ENCODE measurements at places on chromosomes 7 and 10.
A peak's percentile ranks its signal among the peaks of the same experiment; 100 is the strongest.

- no peak for DNase-seq
Measured at GRCh38 chr10:51800725-51801424, 101.5 kb upstream of the CSTF2T start.

DNA sequence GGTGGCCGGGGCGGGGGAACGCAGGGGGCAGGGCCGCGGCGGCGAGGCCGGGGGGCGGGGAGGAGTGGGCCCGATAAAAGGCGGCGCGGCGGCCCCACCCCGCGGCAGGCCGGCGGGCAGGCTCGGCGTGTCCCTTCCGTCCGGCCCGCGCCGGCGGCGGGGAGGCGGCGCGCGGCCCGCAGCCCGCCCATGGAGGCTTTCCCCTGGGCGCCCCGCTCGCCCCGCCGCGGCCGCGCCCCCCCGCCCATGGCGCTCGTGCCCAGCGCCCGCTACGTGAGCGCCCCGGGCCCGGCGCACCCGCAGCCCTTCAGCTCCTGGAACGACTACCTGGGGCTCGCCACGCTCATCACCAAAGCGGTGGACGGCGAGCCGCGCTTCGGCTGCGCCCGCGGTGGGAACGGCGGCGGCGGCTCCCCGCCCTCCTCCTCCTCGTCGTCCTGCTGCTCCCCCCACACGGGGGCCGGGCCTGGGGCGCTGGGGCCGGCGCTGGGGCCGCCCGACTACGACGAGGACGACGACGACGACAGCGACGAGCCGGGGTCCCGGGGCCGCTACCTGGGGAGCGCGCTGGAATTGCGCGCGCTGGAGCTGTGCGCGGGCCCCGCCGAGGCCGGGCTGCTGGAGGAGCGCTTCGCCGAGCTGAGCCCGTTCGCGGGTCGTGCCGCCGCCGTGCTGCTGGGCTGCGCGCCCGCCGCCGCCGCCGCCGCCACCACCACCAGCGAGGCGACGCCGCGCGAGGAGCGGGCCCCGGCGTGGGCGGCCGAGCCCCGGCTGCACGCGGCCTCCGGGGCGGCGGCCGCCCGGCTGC lies at the start of gene NANOS1:
NANOS1 (plus strand) TSS at position 102 of the 808 bp plus-strand sequence; CDS start at position 190, 88 bp downstream.
- DNase-seq: no peak

- no peak for DNase-seq
Measured at GRCh38 chr7:124255041-124255655, 222.3 kb upstream of the TMEM229A start.

GRCh38 chr10:35079763-35080162 lies 10.4 kb downstream of the CUL2 start:
- DNase-seq: peak; percentile 77
